ENCODE measurements at places on chromosomes 1 and 21.
A peak's percentile ranks its signal among the peaks of the same experiment; 100 is the strongest.

- DNase-seq, result no peak
Measured at GRCh38 chr1:89611721-89612120, 21.2 kb upstream of the LRRC8C start.

- no peak for DNase-seq
Measured at GRCh38 chr1:189637041-189637440, 840.6 kb downstream of the BRINP3 start.

- DNase-seq, result no peak
Measured at GRCh38 chr1:31704271-31705079, 658 bp upstream of the COL16A1 start.

GRCh38 chr1:1162597-1163537 lies 10.8 kb upstream of the TTLL10 start:
- DNase-seq, result no peak

DNA sequence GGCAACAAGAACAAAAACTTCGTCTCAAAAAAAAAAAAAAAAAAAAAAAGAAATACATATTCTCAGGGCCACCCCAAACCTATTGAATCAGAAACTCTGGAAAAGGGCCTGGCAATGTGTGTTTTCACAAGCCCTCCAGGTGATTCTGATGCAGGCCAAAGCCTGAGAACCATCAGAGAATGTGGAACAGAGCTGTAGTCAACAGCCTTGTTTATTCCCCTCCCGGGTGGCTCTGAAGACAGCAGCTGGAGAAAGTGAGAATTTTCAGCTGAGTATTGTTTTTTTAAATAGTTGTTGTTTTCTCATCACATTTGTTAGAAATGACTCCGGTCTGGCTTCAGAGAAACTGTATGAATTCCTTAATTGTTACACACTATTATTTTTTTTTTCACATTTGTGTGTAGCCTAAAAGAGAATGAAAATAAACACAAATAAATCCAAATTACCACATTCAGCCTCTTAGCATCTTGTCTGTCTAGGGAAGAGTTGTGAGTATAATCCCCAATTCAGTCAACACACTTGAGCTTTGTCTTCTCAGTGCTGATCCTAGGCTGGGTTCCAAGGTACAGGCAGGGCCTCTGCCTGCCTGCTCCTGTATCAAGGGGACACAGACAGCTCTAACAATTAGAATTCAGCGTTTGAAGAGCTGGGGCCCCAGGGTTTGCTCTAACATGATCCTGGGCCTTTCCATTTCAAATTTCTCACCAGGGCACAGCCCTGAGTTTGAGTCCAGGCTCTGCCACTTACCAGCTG lies 6.6 kb upstream of the AZIN2 start:
- no peak for DNase-seq

DNA sequence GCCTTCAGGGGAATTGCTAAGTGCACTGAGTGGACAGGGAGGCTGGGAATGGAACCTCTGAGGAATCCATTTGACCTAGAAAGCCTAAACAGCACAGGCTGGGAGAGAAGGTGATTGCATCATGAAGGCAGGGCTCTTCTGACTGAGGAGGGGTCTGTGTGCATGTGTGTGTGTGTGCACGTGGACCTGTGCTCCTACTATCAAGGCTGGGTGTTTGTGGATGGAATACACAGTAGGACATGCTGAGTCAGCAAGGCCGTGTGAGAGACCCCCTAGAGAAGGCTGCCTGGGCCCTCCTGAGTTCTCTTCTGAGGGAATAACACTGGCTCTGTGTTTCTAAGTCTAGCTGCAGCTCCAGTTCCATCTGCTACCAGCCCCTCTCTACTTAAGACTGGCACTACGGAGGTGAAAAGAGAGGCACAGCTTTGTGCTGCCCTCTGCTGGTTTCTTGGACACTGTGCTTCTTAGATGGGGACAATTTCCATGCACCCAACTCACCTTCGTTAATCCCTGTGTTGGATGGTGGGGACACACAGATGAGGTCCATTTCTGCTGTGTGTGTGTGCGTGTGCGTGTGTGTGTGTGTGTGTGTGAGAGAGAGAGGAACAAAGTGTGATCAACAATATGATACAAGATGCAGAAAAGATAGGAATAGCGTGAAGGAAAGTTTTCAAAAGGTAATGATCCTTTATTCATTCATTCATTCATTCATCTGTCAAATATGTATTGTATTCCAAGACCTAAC lies 6.2 kb upstream of the EFCAB14 start:
- DNase-seq, result peak; percentile 61

DNA sequence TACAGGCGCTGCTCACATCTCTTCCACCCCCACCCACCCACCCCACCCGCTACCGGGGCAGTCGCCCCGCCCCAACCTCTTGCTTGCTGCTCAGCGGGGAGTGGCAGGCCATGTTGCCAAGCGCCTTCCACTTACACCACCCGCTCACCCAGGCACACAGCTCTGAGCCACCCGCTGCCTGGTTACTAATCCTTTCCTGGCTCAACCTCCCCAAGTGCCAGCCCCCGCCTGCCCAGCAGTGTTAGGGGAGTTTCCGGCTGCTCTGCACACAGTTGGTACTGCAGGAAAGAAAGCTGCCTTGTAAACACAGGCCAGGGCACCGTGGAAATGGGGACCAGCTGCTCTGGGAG lies 56.2 kb downstream of the LACTBL1 start:
- DNase-seq, result no peak

DNA sequence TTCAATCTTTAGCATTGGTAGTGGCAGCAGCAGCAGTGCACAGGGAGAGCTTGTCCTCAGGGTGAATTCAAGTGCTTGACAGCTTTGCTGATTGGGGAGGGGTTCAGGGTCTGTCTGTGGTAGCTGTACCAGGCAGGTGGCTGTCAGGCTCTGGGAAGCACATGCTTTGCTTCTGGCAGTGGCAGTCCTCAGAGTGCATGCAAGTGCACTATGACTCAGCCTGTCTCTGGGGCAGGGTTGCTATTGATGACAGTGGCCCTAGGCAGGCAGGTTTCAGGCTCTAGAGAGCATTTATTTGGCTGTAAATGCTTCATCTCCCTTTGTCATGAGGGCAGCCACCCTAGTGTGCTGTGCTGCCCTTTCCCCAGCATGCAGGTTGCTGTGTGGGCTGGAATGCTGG lies 251.9 kb upstream of the LRRC7 start:
- DNase-seq, result no peak

DNA sequence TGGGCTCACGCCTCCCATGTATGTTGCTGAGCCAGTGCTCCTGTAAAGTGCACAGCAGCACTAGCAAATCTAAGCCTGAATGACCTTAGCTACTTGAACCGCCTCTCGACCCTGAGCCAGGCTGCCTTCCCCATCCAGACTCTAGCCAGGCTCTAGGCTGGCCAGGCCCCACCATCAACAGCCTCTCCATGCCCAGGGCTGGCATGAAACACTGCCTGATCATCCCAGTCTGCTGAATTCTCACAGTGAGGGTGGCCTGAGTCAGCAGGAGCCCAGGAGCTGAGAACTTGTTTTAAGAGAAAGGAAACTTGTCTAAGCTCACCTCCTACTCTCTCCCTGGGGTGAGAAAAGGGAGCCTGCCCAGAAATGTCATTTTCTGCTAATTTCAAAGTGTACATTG lies 733.3 kb downstream of the PTPRU start:
- DNase-seq, result no peak

DNA sequence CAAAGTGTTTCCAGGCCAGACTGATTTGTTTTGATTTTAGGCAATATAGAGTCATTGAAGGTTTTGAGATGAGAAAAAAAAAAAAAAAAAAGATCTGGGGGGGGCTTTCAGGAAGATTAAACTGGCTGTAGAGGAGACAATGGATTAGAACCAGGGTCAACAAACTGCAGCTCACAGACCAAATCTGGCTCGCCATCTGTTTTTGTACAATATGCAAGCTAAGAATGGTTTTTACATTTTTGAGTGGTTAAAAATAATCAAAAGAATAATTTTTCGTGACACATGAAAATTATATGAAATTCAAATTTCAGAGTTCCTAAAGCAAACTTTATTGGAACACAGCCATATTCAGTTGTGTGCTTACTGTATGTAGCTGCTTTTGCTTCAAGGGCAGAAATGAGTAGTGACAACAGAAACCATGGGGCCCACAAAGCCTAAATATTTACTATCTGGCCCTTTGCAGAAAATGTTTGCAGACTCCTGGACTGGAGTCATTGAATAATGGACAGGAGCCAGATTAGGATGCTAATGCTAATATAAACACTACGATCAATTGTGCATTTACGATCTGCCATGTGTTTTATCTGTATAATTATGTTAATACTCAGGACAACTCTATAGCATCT lies 375.7 kb upstream of the DAB1 start:
- no peak for DNase-seq

DNA sequence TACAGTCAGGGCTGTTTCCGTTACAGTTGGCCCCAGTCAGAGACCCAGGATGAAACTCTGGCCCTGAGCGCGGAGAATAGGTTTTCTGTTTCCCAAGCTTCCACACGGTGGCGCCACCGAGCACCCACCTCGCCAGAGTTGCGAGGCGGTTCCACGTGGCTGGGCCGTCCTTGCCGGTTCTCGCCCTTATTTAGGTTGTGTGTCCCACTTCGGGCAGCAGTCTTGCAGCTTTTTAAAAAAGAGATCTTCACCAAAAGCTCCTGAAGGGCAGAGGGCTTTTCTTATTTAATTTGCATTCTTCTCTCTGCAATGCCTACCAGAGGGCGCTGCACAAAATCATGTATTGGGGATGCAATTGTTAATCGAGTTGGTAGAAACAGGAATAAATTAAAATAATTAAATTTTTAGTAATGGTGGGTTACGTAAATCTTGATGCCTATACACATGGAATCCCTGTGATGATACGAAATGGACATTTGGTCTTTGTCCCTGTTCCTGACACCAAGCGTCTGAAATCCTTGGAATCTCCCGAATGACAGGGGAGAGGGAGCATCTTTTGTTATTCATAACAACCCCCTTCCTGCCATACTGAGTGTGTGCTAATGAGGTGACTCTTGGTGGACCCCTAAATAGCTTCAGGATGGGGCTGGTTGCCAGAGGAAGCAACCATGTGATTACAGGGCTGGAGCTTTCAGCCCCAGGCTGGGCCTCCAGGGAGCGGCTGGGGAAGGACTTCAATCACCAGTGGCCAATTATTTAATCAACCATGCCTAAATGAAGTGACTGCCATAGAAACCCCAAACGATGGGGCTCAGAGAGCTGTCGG lies 5.6 kb upstream of the S100A7 start:
- DNase-seq, result peak; percentile 63

GRCh38 chr1:59967141-59967697 lies 40.6 kb upstream of the CYP2J2 start:
- DNase-seq, result no peak

DNA sequence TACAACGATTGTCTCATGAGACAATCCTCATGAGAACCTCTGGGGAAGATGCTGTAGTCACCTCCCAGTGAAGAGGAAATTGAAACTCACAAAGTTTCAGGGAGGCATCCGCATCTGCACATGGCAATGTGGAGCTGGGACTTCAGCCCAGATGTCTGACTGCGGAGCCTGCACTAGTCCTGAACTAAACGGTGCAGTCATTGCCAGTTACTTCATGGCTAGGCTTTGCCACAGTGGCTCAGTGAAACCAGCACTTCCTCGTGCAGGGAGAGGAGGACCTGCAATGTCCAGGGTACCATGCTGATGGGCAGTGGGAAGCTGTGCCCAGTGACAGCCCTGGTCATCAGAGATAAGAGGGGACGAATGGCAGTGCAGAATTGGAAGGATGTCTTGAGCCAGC lies 40.7 kb upstream of the ETS2 start:
- DNase-seq, result no peak

GRCh38 chr1:4939266-4939665 lies 284.9 kb downstream of the AJAP1 start:
- DNase-seq, result no peak

DNA sequence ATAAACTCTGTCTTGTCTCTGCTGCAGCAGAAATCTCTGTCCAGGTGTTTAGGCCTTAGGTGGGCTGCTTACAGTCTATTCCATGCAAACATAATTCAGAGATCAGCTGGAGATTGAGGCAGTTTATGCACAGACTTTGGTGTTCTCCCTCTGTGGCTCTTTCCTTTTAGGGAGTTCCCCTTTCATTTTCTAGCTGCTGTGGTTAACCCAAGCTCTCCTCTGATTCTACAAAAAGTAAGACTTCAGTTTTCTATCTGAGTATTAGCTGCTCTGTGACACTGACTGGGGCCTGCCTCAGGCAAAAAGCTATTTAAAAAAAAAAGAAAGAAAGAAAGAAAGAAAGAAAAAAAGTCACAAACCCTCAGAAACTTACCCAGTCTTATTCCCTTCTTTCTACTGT lies 211.1 kb downstream of the CAMTA1 start:
- DNase-seq, result no peak

- no peak for DNase-seq
Measured at GRCh38 chr1:195185321-195185720, 1422.9 kb downstream of the KCNT2 start.

DNA sequence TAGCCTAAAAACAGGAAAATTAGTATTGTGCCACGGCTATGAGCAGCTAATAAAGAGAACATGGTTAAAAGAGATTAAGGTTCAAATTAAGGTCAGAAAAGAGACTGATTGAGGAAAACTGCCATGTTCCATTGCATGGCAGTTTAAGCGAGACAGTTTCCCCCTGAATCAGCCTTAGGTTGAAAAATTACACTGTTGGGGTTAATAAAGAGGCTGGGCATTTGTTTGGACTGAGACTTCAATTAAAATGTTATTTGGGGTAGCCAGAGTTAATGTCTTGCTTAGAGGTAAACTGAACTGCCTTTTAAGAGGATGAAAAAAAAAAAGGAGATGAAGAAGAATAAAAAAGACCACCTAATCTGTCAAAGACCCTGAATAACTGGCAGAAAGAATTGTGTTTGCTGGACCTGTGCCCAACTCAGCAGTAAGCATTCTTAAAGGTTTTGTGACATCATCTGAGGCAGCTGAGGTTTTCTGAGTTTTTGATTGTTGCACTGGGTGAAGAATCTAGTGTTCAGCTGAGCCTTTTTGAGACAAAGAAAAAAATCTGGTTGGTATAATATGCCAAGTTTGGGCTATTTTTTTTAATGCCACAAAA lies 17.7 kb upstream of the PROX1 start:
- DNase-seq, result no peak

DNA sequence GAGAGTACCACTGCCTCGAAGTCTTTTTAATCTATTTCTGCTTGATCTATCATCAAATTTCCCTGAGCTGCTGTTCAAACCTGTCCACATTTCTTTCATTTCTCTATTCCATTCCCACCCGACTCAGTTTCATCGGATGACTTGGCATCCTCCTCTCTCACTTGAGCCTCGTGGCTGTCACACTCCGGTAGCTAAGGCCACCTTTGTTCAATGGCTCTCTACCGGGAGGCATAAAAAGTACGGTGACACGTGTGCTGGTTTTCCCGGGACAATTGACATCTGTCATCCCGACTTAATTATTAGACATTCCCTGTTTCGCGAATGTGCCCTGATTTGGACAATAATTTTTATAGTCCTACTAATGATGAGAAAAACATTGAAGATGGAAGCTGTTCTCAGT lies 22.6 kb downstream of the MIS18A start:
- DNase-seq, result no peak

Measured in activated CD4-positive, alpha-beta T cell treated with anti-CD3 and anti-CD28 coated beads, Interleukin-2, amount 50 U/mL, for 1 hour (primary cell).